ENCODE measurements at places on chromosomes 5 and 9.

- DNase-seq, result no peak
These were observed 307.2 kb downstream of the MTRR start for GRCh38 chr5:8176101-8176693.

DNA sequence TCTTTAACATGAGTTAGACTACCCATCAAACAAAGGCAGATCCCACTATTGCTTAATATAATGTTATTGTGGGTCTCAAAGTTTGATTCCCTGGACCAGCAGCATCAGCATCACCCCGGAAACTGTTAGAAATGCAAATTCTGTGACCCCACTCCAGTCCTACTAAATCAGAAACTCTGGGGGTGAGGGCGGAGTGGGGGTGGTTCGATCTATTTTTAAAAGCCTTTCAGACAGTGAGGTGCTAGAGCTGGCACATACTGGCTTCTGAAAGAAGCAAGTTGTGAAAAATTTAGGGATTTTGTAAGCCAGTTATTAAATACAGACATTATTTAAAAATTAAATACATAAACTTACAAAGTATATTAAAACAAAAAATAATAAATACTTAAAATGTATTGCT lies 513.2 kb downstream of the NFIB start:
- DNase-seq, result no peak

DNA sequence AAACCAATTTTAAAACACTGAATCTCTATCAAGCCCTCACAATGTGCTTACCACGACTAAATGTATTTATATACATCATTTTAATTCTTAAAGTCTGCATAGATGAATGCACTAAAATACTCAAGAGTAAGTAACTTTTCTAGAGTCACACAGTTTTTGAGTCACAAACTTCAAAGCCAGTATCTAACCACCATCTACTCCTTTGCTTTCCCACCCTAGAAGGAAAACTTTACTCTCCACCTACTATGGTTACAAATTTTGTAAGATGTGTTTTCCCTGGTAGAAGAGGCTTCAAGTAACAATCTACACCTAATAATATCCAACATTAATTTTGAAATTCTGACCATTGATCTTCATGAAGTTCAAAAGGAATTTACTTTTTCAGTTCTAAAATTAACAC lies 18.7 kb downstream of the ZFAND5 start:
- no peak for DNase-seq

GRCh38 chr5:103785569-103785968 lies 223.0 kb upstream of the NUDT12 start:
- DNase-seq, result no peak

DNA sequence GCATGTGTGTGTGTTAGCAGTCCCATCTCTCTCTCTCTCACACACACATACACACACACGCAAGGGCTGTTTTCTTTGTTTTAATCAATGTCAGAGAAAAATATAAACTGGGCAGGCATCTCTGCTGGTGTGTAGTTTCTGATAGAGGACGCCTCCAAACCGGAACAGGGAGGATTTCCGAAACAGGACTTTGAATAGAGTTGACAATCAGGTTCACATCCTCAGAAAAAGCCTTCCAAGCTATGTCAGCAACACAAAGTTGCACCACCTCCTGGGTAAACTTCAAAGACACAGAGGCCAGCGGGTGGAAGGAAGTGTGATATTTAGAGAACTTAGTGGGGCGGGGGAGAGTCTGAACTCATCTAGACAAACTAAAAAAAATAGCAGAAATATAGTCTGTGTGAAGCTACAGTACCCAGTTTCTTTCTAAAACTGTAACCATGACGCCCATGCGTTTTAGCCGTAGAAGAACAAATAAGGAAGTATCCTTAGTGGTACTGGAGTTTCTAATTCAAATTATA lies 1.2 kb downstream of the ST8SIA4 start:
- no peak for DNase-seq

GRCh38 chr5:150082889-150083288 lies 3.5 kb downstream of the CSF1R start:
- no peak for DNase-seq

- DNase-seq, result no peak
These were observed 110.9 kb downstream of the NTRK2 start for GRCh38 chr9:84780385-84780784.

GRCh38 chr9:109109967-109110328 lies 9.8 kb downstream of the TMEM245 start:
- no peak for DNase-seq

DNA sequence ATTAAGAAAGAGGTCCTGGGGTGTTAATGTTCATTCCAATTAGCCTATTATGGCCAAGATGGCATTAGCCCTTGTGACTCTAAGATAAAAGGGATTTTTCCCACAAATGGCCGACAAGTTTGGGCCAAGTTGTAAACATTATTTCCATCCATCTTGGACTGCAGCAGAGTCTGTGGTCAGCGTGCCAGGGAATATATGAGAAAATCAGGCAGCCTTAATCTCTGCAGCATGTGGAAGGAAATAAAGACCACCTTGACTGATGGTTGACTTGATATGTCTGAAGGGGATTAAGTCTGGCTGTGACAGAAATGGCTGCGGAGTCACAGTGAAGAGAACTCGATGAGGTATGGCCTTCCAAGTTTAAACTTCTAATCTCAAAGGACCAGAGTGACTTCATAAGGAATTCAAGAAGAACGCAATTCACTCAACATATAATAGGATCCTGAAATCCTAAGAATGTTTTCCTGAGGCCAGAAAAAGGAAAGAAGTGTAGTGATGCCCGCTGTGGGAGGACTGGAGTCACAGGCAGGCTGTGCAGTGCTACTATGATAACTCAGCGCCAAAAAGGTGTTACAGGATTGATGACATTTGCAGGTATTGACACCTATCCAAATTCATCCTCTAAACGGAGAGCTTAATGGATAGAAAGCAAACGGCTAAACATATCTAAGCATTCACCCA lies 287.1 kb downstream of the SEC61B start:
- DNase-seq, result no peak

GRCh38 chr5:96730586-96730985 lies 68.4 kb downstream of the CAST start:
- DNase-seq, result no peak

GRCh38 chr5:64206653-64207052 lies 41.0 kb downstream of the RNF180 start:
- DNase-seq, result no peak

GRCh38 chr9:110446171-110446570 lies 108.5 kb upstream of the TXNDC8 start:
- no peak for DNase-seq

DNA sequence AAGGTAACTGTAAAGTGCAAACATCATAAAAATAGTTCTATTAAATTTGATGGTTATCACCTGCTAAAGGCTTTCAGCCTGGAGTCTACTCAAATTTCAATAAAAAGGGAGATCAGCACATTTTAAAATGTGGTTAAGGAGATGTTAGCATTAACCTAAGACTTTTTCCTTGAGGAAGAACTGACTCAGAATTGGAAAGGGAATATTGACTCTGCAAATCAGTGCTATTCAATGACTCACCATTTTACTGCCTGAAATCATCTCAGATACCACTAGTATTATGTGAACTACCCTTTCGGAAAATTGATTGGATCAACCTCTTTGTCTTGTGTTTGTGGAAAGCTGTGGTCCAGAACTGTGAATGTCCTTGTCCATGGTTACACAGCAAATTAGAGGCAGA lies 113.3 kb downstream of the ADRB2 start:
- no peak for DNase-seq

GRCh38 chr5:55866934-55867333 lies 15.8 kb downstream of the IL31RA start:
- DNase-seq, result no peak

DNA sequence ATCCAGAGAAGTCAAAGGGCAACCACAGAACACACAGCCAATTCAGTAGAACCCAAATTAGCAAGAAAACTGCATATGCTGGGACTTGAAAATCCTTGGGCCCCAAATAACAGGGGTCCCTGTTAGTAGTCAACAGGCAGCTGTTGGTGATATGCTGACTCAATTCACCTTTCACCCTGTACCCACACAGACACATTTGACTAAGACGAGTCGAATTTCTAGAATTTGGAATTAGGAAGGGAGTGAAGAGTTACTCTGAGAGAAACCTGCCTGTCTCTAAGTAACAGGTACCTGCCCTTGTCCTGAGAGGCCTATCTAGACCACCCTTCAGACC lies 821 bp upstream of the VCP start:
- DNase-seq, result no peak

GRCh38 chr9:106718936-106719335 lies 144.0 kb upstream of the ZNF462 start:
- no peak for DNase-seq

GRCh38 chr5:10308844-10309243 lies 1.1 kb upstream of the CMBL start:
- no peak for DNase-seq

GRCh38 chr9:27924502-27924901 lies 351.2 kb upstream of the C9orf72 start:
- no peak for DNase-seq

GRCh38 chr9:127629468-127630081 lies 17.5 kb downstream of the STXBP1 start:
- no peak for DNase-seq

- DNase-seq, result no peak
These were observed 62.7 kb downstream of the SEMA4D start for GRCh38 chr9:89435071-89435823.

DNA sequence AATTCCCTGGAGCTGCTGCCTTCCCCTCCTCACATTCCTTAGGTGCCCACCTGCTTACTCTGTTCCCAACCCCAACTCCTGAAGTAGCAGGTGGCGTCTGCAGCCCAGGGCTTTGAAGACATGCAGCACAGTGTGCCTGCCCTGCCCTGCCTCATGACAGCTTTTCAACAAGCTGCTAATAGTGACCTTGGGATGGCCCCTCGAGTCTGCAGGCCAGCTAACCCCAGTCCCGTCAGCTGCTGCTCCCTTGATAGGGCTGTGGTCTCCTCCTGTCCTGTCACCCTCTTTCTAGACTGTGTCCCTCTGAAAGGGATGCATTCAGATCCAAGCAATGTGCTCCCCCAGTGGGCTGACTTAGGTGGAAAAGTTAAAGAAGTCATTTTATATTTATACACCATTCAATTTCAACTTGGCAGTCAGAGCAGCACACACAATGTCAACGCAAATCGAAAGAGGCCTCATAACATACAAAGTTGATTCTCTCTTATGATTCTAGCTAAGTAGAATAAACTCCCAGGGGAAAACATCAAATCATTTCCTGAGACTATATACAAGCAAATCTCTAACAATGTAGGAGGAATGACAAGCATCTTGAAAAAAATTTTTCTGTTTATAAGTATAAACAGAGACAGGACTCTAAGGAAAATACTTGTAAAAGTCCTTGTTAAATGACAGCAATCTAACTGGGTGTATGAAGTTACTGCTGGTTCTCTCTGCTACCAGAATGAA lies 37.9 kb downstream of the ADRB2 start:
- DNase-seq, result no peak

DNA sequence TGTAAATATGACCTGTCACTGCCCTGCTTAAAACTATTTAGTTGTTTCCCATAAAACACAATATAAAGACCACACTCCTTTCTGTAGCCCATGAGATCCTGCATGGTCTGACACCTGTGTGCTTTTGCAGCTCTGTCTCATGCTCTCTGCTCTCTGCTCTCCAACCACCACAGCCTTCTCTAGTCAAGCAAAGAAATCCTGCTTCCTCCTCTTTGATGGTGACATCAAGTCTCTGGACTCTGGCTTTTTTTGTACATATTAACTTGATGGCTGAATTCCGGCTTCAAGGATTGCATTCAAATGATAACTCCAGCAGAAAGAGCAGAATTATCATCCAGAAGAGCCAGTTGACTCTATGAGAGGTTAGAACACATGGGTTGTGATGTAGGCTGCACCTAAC lies 58.2 kb downstream of the CHSY3 start:
- no peak for DNase-seq

- DNase-seq, result no peak
These were observed 93.3 kb upstream of the CD180 start for GRCh38 chr5:67289763-67290521.

DNA sequence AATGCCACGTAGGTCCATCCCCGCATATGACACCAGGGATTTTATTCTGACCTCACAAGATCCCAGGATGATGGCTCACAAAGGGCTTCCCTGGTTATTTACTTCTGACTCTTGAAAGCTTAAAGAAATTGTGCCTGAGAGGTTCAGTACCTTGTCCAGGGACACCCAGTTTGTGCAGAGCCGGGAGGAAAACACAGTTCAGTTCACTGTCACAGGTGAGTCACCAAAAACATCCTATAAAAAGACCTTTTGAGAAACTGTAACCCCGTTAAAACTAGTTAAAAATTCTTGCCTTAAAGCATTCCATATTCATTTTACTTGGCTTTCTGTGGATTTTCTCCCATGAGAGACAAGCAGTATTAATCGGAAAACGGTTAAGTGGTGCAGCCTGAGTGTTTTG lies 56.6 kb downstream of the ZNF510 start:
- no peak for DNase-seq

- no peak for DNase-seq
These were observed 53.4 kb downstream of the SLC22A5 start for GRCh38 chr5:132422720-132423437.

GRCh38 chr5:1723476-1723875 lies 76.2 kb downstream of the MRPL36 start:
- no peak for DNase-seq

- DNase-seq, result no peak
These were observed 462.1 kb downstream of the TMEM38B start for GRCh38 chr9:106156465-106156864.

GRCh38 chr5:81907012-81907635 lies 64.7 kb upstream of the ATG10 start:
- no peak for DNase-seq

GRCh38 chr9:107049803-107050184 lies 186.8 kb downstream of the ZNF462 start:
- DNase-seq, result no peak

- DNase-seq, result no peak
These were observed 1060.5 kb upstream of the DMAC1 start for GRCh38 chr9:8860086-8860485.

GRCh38 chr5:87751824-87752223 lies 339.1 kb upstream of the CCNH start:
- DNase-seq, result no peak

- no peak for DNase-seq
These were observed 148.8 kb upstream of the ABCA1 start for GRCh38 chr9:105076729-105077128.

GRCh38 chr5:143054480-143054941 lies 284.3 kb downstream of the ARHGAP26 start:
- no peak for DNase-seq
